ENCODE measurements at places on chromosomes 2 and 18.

DNA sequence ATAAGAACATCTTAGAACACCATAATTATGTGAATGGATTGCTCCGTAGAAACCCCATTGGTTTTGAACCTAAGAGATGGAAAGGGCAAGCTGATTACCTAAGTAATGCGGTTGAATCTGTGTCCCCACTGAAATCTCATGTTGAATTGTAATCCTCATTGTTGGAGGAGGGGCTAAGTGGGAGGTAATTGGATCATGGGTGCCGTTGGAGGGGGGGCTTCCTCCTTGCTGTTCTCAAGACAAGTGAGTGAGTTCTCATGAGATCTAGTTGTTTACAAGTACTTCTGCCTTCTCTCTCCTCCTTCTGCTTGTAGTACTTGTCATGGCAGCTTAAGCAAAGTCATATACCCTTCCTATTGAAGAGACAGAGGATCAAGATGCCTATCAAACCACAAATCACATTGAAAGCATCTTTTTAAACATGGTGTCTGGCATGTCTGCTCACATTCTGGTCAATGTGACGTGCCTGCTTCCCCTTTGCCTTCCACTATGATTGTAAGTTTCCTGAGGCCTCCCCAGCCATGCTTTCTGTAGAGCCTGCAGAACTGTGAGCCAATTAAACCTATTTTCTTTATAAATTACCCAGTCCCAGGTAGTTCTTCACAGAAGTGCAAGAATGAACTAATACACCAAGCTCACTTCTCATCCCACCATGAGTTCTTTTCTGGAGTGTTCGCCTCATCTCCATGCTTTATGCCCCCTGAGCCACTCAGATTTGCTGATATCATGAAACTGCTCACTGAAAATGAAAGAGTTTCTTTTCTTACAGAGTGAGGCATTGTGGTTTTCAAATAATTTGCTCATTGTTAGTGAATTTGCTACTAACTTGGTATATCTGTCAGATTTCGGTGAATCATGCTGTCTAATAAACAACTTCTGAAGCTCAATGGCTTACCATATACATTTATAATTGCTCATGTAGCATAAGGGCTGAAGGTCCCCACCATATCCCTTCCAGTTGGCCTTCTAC is 23.6 kb downstream of the KCNE4 start:
- DNase-seq = no peak

GRCh38 chr2:158970241-158970751 is 1.9 kb downstream of the TANC1 start:
- DNase-seq = no peak

DNA sequence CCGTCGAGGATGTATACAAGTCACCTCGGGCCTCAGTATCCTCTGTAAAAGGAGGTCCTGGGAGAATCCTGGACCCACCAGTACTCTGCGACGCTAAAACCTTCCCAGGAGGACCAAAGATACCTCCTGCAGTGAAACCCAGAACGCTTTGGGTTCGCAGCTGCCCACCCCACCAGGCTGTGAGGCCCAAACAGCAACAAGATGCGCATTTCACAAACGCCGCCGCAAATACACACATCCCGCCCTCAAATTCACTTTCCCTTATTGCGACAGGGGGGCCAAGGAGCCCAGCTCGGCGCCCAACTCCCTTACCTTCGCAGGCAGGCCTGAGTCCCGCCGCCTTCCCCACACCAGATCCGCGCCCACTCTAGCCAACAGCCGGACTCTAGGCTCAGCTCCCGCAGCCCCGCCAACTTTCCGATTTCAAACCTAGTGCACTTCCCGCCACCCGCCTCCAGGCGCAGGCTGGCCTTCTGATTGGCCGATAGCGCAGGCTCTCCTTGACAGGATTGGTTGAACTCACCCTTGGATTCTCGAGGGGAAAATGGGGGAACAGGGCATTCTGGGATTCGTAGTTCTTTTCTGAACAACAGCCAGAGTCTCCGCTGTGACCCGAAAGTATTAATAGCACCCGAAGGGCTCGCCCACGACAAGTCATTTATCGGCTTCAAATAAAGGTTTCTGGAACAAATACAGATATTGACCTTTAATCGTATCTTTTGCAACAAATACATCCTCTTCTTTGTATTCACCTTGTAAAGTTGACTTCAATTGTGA is at the start of gene SPC25:
Gene SPC25 (minus strand): TSS at position 425 of the 777 bp plus-strand sequence. CDS start 911 bp downstream, outside the sequence.
- DNase-seq = peak; percentile 80

- no peak for DNase-seq
Observed at GRCh38 chr2:7665880-7666279, 748.7 kb downstream of the RNF144A start.

GRCh38 chr2:130987519-130988425 is 105.5 kb downstream of the FAM168B start:
- DNase-seq = no peak

GRCh38 chr2:73823916-73824523 is 4.7 kb upstream of the STAMBP start:
- no peak for DNase-seq

DNA sequence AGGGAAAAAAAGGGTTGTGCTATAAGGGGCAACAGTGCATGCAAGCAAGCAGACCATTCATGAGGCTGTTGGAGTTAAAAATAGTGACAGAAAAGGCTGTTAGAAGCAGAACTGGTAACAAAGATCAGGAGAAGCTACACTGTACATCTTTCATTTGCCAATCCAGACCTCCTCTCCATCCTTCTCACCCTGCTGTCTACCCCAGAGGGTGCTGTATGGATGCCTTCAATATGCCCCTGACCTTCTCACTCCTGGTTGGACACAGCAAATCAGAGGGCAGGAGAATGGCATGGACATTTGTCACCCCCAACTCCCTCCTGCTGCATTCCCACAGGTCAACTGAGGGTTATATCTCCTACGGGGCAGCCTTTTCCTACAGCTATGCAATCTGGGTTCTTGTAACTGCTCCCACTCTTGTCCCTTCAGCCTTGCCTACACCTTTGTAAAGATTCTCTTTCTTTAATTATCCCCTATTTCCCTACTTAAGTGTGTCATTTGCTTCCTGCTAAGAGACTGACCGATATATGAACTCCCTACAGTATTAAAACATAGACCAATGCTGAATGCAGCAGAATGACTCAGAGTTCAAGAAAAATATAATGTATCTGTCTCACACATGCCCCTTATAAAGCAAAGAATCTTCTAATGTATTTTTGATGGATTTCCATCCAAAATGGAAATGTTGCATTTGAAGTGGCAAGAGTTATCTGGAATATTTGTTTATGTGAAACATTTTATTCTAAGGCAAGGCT is 169.2 kb upstream of the NCKAP5 start:
- no peak for DNase-seq

DNA sequence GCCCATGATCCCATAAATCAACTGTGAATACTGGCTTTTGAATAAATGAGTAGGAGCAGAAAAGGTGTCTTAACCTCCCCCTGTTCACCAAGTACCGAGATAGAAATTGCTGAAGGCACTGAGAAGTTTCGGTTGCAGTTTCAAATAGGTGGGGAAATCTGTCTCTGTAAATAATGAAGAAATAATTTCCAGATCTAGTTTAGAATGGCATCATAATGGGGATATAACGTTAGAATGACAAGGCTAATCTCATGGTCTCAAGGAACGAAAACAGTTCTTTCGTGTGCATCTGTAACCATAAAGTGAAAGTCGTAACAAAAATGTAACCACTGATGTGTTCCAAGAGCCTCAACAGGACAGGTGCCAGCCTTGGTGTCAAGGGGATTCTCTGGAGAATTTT is 49.9 kb upstream of the TMEM18 start:
- DNase-seq = no peak

DNA sequence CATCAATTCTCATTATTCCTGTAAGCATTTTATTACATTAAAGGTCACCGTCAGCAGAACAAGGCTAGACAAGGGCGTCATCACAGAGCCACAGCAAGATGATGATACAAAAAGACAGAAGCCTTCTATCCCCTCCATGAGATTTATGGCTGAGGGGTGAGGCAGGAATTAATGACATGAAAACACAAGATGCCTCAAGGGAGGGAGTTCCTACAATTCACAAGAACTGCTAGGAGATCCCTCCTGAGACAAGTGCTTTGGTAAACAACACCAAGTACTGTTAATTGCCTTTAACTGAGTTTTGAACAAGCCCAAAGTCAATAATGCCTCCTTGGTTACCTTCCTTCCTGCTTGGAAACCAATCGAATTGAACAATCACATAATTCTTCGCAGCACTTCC is 14.1 kb downstream of the ADD2 start:
- no peak for DNase-seq

GRCh38 chr2:4354164-4354563 is 650.8 kb downstream of the DCDC2C start:
- DNase-seq = no peak

- no peak for DNase-seq
Observed at GRCh38 chr18:47283476-47283875, 32.0 kb upstream of the SKOR2 start.

DNA sequence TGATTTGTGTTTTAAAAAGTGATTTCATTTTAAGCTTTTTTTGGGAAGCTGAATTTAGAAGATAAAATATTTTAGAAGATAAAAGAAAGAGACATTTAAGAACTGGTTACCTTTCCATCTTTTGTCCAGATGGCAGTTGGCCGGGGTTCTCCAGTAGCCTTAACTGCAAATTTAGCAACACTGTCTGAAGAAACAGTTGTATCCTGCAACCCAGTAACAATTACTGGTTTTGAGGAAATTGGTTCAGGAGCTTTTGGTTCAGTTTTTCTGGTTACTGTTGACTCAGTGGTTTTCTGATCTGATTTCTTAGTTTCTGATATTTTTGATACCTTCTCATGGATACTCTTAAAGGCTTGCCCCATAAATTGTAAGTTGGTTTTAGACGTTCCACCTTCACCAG is 49.9 kb downstream of the PLEKHA3 start:
- DNase-seq = no peak

DNA sequence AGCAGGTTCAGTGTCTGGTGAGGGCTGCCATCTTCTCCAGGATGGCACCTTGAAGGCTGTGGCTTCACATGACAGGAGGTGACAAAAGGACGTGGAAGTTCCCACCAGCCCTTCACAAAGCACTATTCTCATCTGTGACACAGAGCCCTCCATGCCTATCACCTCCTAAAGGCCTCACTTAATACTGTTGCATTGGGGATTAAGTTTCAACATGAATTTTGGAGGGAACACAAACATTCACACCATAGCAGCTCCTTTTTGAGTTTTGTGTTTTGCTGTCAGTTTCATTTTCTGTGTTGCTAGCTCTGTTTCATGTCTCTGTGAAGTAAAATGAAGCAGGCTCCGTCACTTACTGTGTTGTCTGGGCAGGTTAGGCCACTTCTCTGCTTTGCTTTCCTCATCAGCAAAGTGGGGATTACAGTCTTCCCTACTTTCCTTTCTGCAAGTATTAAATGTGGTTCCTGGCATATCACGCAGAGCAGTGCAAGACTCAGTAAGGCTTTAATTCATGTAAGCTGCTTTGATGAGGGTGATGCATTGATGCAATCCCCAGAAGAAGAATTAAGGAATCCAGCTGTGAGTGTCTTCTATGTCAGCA is 31.6 kb downstream of the LIMS1 start:
- no peak for DNase-seq

DNA sequence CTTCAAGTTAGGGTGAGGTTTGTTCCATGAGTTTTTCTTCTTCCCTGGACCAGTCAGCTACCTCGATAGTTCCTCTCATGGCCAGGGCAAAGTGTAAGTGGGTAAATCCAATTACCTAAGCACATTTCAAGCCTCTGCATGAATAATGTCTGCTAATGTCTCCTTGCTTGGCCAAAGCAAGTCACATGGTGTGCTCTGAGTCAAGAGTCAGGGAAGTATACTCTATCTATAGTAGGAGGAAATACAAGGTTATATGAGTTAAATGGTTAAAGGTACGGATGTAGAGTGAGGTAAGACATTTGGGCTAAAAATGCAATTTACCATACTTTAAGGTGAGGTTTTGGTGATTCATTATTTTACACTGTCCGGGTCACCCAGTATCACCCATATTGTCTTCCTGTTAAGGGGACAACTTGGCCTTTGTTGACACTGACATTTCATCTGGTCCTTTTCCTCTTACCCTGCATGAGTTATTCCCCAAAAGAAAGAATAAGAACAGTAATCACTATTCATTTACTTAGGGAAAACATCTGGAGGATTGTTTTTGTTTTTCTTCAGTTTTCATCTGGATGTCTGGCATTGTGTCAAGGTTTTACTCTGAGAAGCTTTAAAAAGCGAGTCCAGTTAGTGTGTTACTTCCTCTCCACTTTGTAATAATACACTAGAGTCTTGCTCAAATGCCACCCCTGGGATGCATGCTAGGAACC is 405.5 kb downstream of the RND3 start:
- DNase-seq = no peak

GRCh38 chr2:169203952-169204351 is 134.6 kb downstream of the DHRS9 start:
- DNase-seq = no peak

DNA sequence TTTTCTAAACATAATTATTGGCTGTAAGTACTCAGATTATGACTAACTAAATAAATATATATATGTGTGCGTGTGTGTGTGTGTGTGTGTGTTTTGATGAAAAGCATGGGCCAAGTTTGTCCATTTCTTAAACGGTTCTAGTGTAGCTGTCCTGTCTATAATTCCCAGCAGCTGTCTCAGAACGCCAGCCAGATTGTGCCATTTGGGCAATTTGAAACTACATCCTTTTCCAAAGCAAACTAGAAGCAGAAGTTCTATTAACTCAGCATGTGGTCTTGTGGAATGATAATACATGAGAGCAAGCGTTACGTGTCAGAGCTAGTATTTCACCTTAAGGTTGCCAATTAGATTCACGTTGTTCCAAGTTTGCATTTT is 1.7 kb downstream of the ARHGAP28 start:
- DNase-seq = no peak

Measured in stimulated activated naive CD4-positive, alpha-beta T cell treated with Interleukin-2 at 50 U/mL for 16 hours (primary cell).